Endothelial cell of coronary artery (primary cell): ENCODE measurements at places on chromosomes 7 and 10. TPM values are rescaled to one million over a fixed set of nuclear protein-coding genes. Genes with fewer than 3 reads are reported as not detected.

The CPN1 gene
- total RNA-seq, result not detected in 2 replicates

The GIMAP8 gene
- total RNA-seq, result 38.5 and 60.6 TPM in 2 replicates

The LLCFC1 gene
- total RNA-seq, result not detected in 2 replicates

The MRC1 gene
- 1.9 and 8.8 TPM in 2 replicates for total RNA-seq

The MMS19 gene
- 56.8 and 83.9 TPM in 2 replicates for total RNA-seq

The CROT gene
- 7.6 and 8.9 TPM in 2 replicates for total RNA-seq

The GTPBP4 gene
- total RNA-seq, result 36.9 and 54.7 TPM in 2 replicates
